Stimulated activated CD8-positive, alpha-beta memory T cell treated with anti-CD3 and anti-CD28 coated beads, Interleukin-4, amount 100 ng/mL, for 24 hours (primary cell): ENCODE measurements at places on chromosomes 1 and 21.

DNA sequence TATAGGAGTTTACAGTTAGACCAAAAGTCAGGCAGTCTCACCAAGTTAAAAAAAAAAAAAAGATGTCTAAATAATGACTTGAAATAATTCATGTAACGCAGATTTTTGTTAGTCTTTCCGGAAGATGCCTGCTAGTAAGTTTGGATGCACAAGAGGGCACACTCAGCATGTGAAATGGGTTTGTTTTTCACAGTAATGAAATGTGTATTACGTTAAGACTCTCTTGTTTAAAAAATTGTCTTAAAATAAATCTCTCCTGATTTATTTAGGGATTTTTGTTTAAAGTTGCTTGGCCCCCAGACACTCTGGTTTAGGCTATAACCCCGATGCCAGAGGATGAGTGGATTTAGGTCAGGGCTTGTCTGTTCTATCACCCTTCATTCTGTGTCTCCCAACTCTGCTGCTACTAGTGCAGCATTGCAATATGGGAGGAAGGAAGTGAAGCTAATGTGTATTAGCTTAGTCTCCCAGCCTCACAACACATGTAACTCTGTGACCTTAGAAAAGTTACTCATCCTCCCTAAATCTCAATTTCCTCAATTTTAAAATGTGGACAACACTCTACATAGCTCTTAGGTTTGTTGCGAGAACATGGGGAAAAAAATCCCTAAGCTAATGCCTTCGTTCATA lies 25.7 kb downstream of the CTH start:
- no peak for DNase-seq

DNA sequence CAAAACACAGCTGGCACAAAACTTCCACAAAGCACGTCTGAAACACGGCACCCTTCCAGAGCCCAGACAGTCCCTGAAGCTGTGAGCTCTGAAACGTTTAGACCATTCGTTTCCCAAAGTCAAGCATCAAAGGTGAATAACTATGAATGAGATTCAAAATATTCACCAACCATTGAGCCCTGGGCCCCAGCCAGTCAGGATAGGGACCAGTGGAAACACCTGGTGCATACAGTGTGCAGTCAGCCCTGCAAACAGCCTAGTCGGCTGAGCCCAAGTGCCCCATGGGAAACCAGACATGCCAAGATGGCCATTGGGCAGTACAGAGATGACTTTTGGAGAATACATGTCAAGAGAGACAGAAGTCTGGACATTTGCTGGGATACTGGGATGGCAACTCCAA lies 90.4 kb upstream of the EDN2 start:
- no peak for DNase-seq

DNA sequence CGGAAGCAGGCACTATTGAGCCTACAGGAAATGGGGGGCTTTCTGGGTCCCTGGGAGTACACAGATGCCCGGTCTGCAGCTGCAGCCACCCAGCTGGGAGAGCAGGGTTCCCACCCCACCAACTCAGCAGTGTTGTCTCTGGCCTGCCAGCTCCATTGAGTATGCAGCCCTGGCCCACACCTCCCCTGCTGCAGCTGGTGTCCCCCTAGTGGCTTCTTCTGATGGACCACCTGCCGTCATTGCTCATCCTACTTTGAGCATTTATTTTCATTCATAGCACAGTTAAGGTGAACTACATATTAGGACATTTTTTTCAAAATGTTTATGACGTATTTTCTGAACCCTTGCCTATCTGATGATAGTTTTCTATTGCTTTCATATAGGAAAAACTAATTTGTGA lies 189.8 kb upstream of the LYPLAL1 start:
- no peak for DNase-seq

- DNase-seq = no peak
Observed at GRCh38 chr1:175918364-175918801, 175.0 kb upstream of the TNR start.

- DNase-seq = no peak
Observed at GRCh38 chr1:118100686-118101514, 84.1 kb downstream of the SPAG17 start.

GRCh38 chr1:77874804-77875445 lies 13.5 kb upstream of the NEXN start:
- DNase-seq = no peak

DNA sequence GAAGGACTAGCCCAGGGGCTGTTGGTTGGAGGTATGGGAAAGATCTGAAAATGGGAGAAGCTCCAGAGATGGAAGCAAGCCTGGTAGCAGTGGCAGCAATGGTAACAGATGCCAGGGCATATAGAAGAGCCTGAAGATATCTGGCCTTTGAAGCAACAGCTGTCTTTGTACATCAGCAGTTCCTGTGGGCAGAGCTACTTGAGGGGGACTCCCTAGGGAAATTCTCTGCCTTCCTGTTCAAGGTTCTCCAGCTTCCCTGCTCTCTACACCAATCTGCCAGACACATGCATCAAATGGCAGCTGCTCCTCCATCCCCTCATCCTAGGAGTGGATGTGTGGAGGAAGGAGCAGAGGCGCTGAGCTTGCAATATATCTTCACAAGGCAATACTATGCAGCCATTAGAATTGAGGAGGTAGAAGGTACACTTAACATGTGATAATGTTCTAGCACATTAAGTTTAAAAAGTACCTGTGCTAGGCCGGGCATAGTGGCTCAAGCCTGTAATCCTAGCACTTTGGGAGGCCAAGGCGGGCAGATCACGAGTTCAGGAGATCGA lies 2.2 kb downstream of the TMEM35B start:
- DNase-seq = no peak

DNA sequence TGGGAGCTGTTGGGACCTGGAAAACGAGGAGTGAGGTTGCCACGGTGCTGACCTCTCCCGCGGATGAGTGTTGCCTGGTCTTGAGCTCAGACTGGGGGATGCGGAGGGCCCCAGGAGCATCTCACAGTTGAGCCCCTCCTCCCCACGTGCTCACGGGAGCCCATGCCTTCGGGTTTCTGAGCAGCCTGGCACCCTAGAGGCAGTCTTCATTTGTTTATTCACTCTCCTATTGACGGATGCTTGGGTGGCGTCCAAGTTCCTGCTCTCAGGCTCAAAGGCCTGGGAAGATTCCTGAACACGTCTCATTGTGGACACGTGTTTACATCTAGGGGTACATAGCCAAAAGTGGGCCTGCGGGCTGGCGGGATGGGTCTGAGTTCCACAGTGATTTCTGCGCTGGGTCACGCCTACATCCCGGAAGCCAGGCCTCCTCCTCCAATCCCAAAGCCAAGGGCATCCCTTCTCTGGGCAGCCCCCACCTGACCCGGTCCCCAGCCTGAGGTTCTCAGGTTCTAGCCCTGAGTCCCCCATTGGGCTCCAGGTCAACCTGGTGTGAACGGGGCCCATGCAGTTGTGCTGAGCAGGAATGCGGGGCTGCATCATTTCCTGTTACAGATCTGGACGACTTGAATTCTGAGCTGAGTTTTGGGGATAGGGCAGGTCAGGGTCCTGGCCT lies 14.7 kb downstream of the WNT3A start:
- no peak for DNase-seq

DNA sequence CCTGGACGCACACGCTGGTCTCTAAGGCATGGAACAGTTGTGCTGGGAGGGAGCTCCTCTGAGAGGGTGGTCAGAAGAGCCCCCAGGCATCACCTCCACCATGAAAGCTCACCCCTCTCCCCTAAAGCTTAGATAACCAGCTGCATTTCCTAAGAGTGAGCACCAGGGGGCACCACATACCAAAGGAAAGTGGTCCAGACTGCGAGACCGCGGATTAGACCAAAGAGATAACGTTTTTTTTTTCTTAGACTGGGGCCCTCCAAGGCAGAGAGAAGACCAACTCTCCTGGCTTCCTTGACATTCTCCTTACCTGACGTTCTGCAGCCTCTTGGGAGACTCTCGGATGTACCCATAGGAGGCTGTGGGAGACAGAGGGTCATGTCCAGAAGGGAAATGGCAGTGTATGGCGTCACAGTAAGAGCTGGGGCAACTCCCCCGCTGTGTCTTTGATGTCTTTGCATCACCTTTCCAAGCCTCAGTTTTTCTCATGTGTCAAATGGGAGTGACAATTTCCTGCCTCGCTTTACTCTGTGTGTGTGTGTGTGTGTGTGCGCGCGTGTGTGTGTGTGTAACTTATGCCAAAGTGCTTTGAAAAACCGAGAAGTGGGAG lies 12.3 kb upstream of the IFNLR1 start:
- DNase-seq = peak; percentile 53

GRCh38 chr1:232273011-232273410 lies 356.9 kb downstream of the SIPA1L2 start:
- no peak for DNase-seq

DNA sequence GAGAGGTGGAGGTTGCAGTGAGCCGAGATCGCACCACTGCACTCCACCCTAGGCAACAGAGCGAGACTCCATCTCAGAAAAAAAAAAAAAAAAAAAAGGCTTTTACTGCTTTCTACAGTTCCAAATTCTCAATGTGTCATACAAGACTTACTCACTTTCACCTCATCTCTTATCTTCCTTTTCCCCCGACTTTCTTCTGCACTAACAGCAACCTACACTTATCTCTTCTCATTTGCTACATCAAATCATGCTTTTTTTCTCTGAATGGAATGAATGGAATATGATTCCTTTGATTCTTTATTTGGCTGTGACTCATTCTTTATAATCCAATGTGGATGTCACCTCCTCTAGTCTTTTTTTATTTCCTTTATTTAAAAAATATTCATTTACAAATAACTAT lies 168.4 kb upstream of the DMRTA2 start:
- no peak for DNase-seq

GRCh38 chr1:178986204-178986603 lies 39.5 kb upstream of the FAM20B start:
- no peak for DNase-seq

GRCh38 chr1:47367651-47368050 lies 34.1 kb downstream of the CMPK1 start:
- no peak for DNase-seq
